ENCODE measurements at places on chromosomes 4 and X.

GRCh38 chrX:31353095-31353494 is 281.3 kb upstream of the FTHL17 start:
- H3K27ac ChIP-seq = no peak overlapping the region
- H3K4me1 ChIP-seq = peaks cover 12% of the 10 kb centered on the region
- no peaks in the 10 kb centered on the region for H3K36me3 ChIP-seq

GRCh38 chr4:84563002-84563401 is 19.9 kb upstream of the CDS1 start:
- no peak overlapping the region for H3K4me3 ChIP-seq
- no peak overlapping the region for H3K27ac ChIP-seq
- no peaks in the 10 kb centered on the region for H3K27me3 ChIP-seq

DNA sequence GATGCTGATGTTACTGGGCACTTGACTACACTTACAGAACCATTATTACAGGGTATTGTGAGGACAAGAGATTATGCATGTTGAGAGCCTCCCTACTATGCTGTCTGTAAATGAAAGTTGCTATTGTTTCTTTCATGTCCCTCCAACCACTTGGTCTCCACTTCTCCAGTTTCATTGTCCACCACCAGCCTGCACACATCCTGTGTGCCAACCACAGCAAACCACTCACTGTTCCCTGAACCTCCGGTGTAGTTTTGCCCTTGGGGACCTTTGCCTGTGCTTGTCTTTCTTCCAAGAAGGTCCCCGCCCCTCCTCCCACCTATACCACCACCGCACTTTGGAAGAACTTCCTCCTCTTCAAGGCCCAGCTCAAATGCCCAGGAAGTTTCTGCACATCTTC is 43.1 kb upstream of the AFF2 start:
- H3K27ac ChIP-seq = no peak overlapping the region
- H3K36me3 ChIP-seq = no peaks in the 10 kb centered on the region
- H3K4me1 ChIP-seq = no peaks in the 10 kb centered on the region
- DNase-seq = no peak
- H3K4me3 ChIP-seq = no peak overlapping the region
- no peaks in the 10 kb centered on the region for H3K27me3 ChIP-seq

- H3K4me1 ChIP-seq = peaks cover 20% of the 10 kb centered on the region
- DNase-seq = peak; percentile 37
- no peak overlapping the region for H3K27ac ChIP-seq
- H3K27me3 ChIP-seq = no peaks in the 10 kb centered on the region
- H3K4me3 ChIP-seq = peak overlapping the region; percentile 73
Measured at GRCh38 chr4:139267301-139267700, 12.7 kb downstream of the MGARP start.

- no peaks in the 10 kb centered on the region for H3K36me3 ChIP-seq
- no peaks in the 10 kb centered on the region for H3K4me1 ChIP-seq
- no peak overlapping the region for H3K4me3 ChIP-seq
Measured at GRCh38 chrX:49767236-49767635, 61.9 kb upstream of the PAGE4 start.

DNA sequence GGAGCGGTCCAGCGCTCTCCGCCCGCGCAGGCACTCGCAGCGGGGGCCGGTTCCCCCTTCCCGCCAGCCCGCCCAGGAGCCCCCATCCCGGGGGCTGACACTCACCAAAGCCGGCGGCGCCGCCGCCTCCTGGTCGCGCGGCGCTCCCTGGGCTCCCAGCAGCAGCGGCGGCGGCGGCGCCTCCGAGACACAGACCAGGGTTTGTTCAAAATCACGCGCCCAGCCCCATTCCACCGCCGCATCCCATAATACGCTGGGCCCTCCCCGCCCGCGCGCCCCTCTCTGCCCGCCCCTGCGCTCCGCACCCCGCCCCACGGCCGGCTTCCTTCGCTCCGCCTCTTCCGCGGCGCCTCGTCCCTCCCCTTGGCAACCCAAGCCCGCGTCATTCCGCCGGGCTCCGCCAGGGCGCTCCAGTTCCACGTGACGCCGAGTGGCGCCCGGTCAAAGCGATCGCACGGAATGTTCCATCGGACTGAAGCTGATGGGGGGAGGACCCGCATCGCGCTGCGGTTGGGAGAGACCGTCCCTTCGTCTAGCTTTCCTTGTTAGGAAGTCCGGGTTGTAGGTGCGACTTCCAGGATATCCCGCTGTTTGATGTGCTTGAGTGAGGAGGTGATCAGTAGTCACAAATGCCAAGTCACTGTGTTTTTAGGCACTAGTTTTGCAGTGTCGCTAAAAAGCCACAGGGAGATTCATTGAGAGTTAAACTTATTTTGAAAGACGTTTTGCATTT is 2.2 kb upstream of the LIN54 start:
- peak; percentile 99 for DNase-seq
- no peaks in the 10 kb centered on the region for H3K27me3 ChIP-seq
- H3K27ac ChIP-seq = peak overlapping the region; percentile 96
- no peaks in the 10 kb centered on the region for H3K36me3 ChIP-seq
- peak overlapping the region; percentile 88 for H3K4me3 ChIP-seq

DNA sequence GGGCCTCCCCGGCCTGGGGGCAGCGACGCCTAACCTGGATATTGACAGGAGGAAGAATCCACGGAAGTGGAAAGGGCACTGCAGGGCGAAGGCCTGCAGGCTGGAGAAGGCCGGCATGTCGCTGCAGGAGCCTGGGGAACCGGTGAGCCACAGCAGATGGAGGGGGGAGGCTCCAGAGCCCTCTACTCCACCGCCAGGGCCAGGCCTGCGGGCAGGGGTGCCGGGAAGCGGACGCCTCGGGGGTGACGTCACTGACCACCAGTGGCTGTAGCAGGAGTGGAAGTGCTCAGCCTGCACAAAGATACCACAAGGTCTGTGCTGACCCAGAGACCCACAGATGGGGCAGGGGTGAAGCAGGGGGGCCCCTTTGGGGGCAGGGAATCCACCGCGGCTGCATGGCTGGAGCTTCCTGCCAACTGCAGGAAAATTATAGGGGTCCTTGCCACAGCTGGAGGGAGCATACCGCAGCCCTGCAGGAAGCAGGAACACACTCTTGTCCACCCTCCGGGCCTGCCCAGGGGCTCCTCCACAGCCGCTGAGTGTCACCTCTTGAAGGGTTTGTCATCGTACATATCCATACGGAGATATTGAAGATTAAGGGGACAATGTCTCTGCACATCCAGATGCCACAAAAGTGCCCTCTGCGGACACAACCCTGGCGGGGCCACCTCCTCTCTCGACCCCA is 7.6 kb upstream of the HTRA3 start:
- H3K4me1 ChIP-seq = no peaks in the 10 kb centered on the region
- H3K36me3 ChIP-seq = no peaks in the 10 kb centered on the region
- no peak for DNase-seq
- H3K4me3 ChIP-seq = no peak overlapping the region

- no peak overlapping the region for H3K4me3 ChIP-seq
- no peak for DNase-seq
- no peak overlapping the region for H3K27ac ChIP-seq
- H3K27me3 ChIP-seq = no peaks in the 10 kb centered on the region
- no peaks in the 10 kb centered on the region for H3K36me3 ChIP-seq
- peaks cover 23% of the 10 kb centered on the region for H3K4me1 ChIP-seq
Measured at GRCh38 chr4:77917601-77918000, 55.0 kb downstream of the MRPL1 start.

DNA sequence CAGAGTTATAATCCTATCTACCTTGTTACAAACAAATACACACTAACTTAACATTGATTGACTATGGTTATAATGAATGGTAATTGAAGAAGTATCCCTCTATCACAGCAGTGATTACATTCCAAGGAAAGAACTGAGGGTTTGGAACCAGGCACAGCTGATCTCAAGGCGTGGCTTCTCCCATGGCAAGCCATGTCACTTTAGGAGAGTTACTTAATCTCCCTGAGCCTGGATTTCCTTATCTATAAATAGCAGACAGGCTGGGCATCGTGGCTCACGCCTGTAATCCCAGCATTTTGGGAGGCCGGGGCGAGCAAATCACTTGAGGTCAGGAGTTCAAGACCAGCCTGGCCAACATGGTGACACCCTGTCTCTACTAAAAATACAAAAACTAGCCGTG is 25.6 kb downstream of the SORBS2 start:
- H3K4me1 ChIP-seq = no peaks in the 10 kb centered on the region
- no peak for DNase-seq
- H3K4me3 ChIP-seq = no peak overlapping the region
- H3K27ac ChIP-seq = no peak overlapping the region
- H3K27me3 ChIP-seq = no peaks in the 10 kb centered on the region
- no peaks in the 10 kb centered on the region for H3K36me3 ChIP-seq

DNA sequence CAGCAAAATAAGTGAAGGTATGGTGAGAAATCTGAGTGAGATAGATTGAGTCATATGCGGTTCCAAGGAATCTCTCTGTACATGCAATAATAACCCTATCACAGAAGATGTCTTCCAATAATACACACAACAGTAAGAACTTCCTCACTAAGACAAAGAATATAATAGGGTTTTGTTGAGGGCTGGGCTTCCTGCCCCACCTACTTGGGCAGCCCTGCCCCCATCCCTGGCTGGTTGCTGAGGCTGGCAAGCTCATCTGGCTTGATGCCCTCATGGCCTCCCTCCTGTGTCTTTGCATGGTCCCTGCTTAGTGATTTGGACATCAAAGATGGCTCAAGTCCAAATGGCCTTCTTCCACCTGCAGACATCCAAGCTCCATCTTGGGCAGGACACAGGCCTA is 2.7 kb downstream of the GEMIN8 start:
- peak overlapping the region; percentile 96 for H3K27ac ChIP-seq
- no peaks in the 10 kb centered on the region for H3K27me3 ChIP-seq
- no peaks in the 10 kb centered on the region for H3K36me3 ChIP-seq
- H3K4me3 ChIP-seq = 0 out of 2 replicates have a peak overlapping the region, but pooled peaks have one; percentile 11
- H3K4me1 ChIP-seq = peaks cover 26% of the 10 kb centered on the region
- peak; percentile 23 for DNase-seq

DNA sequence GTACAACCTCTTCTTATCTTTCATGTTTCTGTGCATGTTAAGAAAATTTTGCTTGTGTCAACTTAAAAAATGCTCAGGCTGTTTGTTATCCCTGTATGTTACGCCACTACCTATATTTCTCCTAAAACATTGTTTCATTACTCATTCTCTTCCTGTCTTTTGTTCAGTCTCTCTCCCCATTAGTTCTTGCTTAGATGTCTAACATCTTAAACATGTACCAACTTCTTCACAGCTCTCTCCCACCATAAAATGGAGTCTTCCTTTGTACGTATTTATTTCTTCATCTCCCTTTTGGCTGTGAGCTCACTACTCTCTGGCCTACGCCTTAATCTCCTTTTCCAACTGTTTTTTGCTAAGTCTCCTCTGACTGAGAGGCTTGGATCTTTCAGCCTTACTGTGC is 36.4 kb downstream of the PCDH7 start:
- H3K36me3 ChIP-seq = no peaks in the 10 kb centered on the region
- DNase-seq = no peak
- no peak overlapping the region for H3K4me3 ChIP-seq
- H3K27ac ChIP-seq = no peak overlapping the region

DNA sequence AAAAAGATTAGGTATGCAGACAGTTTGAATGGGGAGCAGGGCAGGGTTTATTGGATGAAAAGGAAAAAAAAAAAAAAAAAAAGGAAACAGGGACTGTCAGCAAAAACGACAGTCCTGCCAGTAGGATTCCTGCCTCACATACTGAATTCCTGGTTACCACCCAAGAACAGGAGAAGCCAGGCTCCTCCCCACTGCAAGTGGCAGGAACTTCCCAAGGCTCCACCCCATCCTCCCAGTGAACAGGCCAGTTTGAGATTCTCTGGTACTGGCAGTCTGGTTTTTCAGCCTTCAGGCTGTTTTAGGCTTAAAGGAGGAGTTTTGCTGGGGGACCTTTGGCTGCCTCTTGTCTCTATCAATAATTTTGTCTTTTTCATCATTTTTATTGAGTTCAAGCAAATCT is 360.0 kb upstream of the CXorf51A start:
- no peaks in the 10 kb centered on the region for H3K4me1 ChIP-seq
- no peak overlapping the region for H3K27ac ChIP-seq
- no peaks in the 10 kb centered on the region for H3K27me3 ChIP-seq
- DNase-seq = no peak
- H3K4me3 ChIP-seq = no peak overlapping the region

DNA sequence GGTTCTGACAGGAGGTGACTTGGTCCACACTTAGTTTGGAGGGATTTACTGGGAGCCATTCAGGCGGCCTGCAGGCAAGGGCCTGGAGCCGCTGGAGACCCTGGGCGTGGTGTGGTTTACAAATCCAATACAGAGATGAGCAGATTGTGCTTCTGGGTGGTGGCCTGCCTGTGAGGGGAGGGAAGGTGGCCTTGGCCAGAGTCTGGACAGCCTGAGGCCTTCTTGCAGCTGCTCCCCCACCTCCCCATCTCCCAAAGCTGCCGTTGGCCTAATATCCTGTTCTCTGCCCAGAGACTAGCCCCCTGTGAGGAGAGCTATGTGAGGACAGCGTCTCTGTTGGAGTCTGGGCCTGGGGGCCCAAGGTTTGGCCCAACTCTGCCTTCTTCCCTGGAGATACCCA is 163.9 kb upstream of the MAMLD1 start:
- no peaks in the 10 kb centered on the region for H3K27me3 ChIP-seq
- H3K4me1 ChIP-seq = peaks cover 31% of the 10 kb centered on the region
- no peak overlapping the region for H3K4me3 ChIP-seq
- DNase-seq = no peak
- H3K36me3 ChIP-seq = no peaks in the 10 kb centered on the region
- H3K27ac ChIP-seq = no peak overlapping the region

DNA sequence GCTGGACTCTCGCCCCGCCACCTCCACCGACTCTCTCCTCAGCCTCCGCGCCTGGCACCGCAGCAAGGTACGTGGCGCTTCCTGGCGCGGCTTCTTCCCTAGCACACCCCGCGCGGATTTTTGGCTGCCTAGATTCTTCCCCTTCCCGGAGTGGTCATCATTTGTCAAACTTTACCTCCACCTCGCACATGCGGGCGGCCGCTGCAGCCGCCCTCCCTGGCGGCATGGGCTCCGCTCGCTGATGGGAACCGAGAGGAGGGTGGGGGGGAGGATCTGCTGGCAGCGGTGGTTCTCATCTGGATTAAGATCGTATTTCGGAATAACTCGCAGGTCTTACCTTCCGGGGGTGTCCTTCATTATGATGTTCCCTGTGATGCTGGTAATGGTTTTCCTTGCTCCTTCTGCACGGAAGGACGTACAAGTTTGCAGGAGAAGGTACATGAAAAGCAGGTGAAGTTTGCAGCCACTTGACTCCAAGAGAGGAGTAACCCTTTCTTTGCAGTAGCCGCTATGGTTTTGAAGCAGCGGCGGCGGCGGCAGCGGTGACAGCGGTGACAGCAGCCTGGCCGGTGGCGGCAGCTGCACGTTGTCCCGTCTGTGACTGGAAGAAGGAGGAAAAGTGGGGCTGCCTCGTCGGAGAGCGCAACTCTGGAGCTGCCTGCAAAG is 2183.9 kb upstream of the TENM3 start:
- H3K4me3 ChIP-seq = peak overlapping the region; percentile 72
- no peak overlapping the region for H3K27ac ChIP-seq
- H3K27me3 ChIP-seq = peaks cover 54% of the 10 kb centered on the region
- DNase-seq = peak; percentile 1
- H3K36me3 ChIP-seq = no peaks in the 10 kb centered on the region
